Sigmoid colon (tissue), 7 donors: ENCODE measurements at places on chromosomes 7 and 10. TPM values are rescaled to one million over a fixed set of nuclear protein-coding genes. Genes with fewer than 3 reads are reported as not detected.
A peak's percentile ranks its signal among the peaks of the same experiment; 100 is the strongest.

The GNAT3 gene
- total RNA-seq, result not detected

The MYH16 gene
- not detected for total RNA-seq

The ITGB8 gene
- 21.2 TPM for total RNA-seq

The CHAT gene
- total RNA-seq, result not detected

GRCh38 chr10:3064423-3064822 lies 2.9 kb upstream of the PFKP start:
- DNase-seq, result no peak
- H3K4me1 ChIP-seq, result peaks cover 13% of the 10 kb centered on the region
- H3K36me3 ChIP-seq, result no peaks in the 10 kb centered on the region
- H3K27me3 ChIP-seq, result no peaks in the 10 kb centered on the region
- no peak overlapping the region for H3K27ac ChIP-seq
- H3K4me3 ChIP-seq, result no peak overlapping the region

DNA sequence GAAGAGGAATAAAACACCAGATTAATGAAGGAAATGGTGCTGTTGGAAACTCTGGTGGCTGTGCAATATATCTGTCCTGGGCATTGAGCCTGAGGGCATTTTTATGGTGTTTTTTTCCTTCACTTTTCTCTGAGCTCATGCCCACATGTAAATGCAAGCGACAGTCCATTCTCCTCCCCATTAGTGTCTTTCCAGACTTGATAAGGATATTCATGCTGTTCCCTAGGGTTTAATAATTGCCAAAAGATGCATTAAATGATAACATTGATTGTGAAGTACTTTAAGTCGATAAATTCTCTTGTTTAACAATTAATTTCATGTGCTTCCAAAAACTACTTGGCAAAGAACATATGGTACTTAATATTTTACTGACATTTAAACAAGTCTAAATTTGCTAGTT lies 384.7 kb downstream of the MDFIC start:
- H3K36me3 ChIP-seq, result no peaks in the 10 kb centered on the region
- no peaks in the 10 kb centered on the region for H3K4me1 ChIP-seq
- H3K4me3 ChIP-seq, result no peak overlapping the region
- no peak overlapping the region for H3K27ac ChIP-seq
- H3K27me3 ChIP-seq, result no peaks in the 10 kb centered on the region

DNA sequence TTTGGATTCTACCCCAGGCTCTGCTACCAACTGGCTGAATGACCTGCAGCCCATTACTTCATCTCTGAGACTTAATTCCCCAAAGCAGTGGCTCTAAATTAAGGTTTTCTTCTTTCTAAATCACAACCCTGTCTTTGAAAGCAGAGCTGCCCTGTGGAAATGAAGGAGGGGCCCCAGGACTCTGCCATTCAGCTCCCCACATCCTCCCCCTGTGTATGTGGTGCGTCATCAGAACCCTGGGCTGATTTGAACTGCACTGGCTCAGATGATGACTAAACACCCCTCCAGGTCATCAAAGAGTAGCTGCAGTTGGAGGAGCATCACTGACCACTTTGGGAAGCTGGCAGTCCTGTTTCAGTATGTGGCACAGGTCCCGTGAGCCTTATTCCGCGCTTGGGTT lies 46.6 kb downstream of the BPGM start:
- H3K4me3 ChIP-seq, result no peak overlapping the region
- H3K36me3 ChIP-seq, result no peaks in the 10 kb centered on the region
- no peaks in the 10 kb centered on the region for H3K27me3 ChIP-seq
- DNase-seq, result no peak
- peaks cover 50% of the 10 kb centered on the region for H3K4me1 ChIP-seq

GRCh38 chr10:99926925-99927720 lies 82.6 kb downstream of the DNMBP start:
- no peaks in the 10 kb centered on the region for H3K36me3 ChIP-seq
- peak; percentile 74 for DNase-seq
- peaks cover 46% of the 10 kb centered on the region for H3K4me1 ChIP-seq
- H3K27me3 ChIP-seq, result no peaks in the 10 kb centered on the region

GRCh38 chr10:11208243-11208642 lies 190.6 kb downstream of the CELF2 start:
- peaks cover 10% of the 10 kb centered on the region for H3K4me1 ChIP-seq
- no peaks in the 10 kb centered on the region for H3K27me3 ChIP-seq
- no peak overlapping the region for H3K27ac ChIP-seq
- no peaks in the 10 kb centered on the region for H3K36me3 ChIP-seq
- H3K4me3 ChIP-seq, result no peak overlapping the region
- no peak for DNase-seq

DNA sequence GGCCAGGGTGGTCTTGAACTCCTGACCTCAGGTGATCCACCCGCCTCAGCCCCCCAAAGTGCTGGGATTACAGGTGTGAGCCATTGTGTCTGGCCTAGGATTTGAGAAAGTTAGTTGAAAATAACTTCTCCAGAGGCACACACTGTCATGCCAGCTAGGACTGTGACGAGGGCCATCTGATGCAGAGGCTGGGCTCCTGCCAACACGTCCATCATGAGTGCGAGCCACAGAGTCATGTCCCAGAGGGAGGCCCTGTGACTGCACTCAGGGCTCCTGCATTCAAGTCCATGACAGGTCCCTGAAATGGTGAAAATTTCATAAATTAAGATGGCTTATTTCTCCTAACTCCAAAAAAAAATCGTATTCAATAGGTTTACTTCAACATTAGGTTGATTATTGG lies 17.1 kb downstream of the C10orf120 start:
- H3K27me3 ChIP-seq, result no peaks in the 10 kb centered on the region
- no peak for DNase-seq
- no peaks in the 10 kb centered on the region for H3K4me1 ChIP-seq
- no peak overlapping the region for H3K27ac ChIP-seq

GRCh38 chr7:105690325-105690945 lies 109.1 kb upstream of the EFCAB10 start:
- no peaks in the 10 kb centered on the region for H3K27me3 ChIP-seq
- peak overlapping the region; percentile 72 for H3K27ac ChIP-seq
- no peaks in the 10 kb centered on the region for H3K36me3 ChIP-seq
- DNase-seq, result peak; percentile 26
- H3K4me1 ChIP-seq, result no peaks in the 10 kb centered on the region

DNA sequence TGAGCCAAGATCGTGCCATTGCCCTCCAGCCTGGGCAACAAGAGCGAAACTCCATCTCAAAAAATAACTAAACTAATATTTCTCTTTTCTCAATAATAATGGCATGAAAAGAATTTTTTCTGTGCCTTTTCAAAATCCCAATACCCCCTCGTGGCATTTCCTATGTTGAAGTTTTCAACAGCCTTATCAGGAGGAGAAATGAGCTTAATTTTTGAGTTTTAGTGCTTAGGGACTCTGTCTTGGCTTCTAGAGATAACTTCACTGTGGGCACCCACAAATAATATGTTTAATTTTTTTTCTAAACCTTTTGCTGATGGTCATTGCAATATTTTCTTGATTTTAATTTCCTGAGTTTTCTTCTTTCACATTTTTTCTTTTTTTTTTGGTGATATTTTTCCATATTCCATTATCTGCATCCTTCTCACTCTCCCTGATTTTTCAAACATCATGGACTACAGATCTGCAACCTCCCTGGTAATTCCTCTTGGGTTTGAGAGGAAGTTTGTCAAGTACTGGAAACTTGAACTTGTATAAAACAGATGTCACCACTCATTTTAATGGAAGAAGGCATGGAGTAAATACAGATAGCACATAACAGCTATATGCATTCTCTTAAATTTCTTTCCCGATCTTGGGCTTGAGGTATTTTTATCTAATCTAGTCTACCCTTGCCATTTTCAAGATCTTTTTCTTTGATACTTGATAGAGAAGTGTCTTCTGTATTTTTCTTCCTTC lies 84.0 kb downstream of the KAT6B start:
- no peaks in the 10 kb centered on the region for H3K27me3 ChIP-seq
- no peak overlapping the region for H3K4me3 ChIP-seq
- H3K36me3 ChIP-seq, result no peaks in the 10 kb centered on the region
- H3K4me1 ChIP-seq, result no peaks in the 10 kb centered on the region
- peak overlapping the region; percentile 22 for H3K27ac ChIP-seq

DNA sequence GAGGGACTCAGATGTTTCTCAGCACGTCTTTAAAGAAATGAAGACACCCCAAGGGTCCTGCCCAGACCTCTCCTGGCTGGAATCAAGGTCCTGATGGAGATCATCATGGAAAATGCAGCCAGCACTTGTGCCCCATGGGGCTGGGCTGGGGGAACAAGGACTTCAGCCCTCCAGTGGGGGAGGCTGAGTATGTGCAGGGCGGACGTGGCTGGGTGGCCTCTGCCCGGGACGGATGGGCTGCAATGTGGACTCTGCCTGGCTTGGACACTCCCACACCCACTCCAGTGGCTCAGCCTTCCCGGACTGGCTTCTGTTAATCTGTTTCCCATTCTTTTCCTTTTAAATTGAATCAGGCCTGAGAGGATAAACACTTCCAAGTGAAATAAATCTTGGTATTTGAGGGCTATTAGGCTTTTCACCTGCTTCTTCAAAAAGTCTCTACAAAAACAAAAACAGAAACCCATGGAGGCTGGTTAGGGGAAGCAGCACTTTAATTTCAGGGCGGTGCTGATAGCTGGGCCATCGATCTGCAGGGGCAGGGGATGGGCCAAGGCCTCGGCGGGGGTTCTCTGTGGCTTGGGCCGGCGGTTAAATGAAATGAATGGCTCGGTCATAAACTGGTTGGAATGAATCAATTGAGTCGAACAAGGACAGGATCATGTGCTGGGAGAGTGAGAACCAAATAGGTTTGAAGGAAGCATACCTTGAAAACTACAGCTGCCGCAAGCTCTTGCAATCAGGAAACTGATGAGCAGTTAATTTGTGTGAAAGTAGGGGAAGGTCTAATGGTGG lies 51.4 kb downstream of the ADARB2 start:
- H3K4me3 ChIP-seq, result no peak overlapping the region
- no peak overlapping the region for H3K27ac ChIP-seq
- no peaks in the 10 kb centered on the region for H3K27me3 ChIP-seq
- peak; percentile 46 for DNase-seq
- H3K36me3 ChIP-seq, result no peaks in the 10 kb centered on the region

DNA sequence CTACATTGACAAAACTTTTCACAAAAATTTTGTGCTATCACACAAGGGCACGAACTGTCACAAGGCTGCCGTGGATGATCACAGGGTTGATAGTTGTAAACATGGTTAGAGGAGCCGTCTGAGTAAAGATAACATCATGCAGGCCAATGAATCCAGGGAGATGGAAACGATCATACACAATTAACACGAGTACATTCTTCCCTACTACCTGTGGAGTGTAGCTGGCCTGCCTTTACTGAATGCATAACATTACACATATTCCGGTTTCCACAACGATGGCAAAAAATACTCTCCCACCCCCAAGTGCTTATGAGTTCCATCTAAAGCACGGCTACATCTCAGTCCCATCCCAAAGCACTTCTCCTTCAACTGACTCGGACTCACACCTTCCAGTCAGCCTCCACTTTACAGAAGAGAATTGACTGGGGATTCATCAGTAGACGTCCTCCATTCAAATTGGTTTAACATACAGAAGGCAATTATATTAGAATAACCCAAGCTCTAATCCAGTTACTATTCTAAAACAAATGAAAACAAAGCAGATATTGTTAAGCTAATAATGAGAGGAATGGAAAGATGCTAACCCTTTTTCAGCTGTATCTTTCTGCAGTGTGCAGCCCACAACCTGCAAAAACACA lies 69.0 kb downstream of the EZH2 start:
- H3K27ac ChIP-seq, result no peak overlapping the region
- H3K27me3 ChIP-seq, result no peaks in the 10 kb centered on the region
- no peak for DNase-seq
- no peak overlapping the region for H3K4me3 ChIP-seq

GRCh38 chr10:3126741-3127346 lies 45.7 kb downstream of the PITRM1 start:
- peaks cover 14% of the 10 kb centered on the region for H3K4me1 ChIP-seq
- no peaks in the 10 kb centered on the region for H3K27me3 ChIP-seq
- no peaks in the 10 kb centered on the region for H3K36me3 ChIP-seq
- H3K27ac ChIP-seq, result no peak overlapping the region

DNA sequence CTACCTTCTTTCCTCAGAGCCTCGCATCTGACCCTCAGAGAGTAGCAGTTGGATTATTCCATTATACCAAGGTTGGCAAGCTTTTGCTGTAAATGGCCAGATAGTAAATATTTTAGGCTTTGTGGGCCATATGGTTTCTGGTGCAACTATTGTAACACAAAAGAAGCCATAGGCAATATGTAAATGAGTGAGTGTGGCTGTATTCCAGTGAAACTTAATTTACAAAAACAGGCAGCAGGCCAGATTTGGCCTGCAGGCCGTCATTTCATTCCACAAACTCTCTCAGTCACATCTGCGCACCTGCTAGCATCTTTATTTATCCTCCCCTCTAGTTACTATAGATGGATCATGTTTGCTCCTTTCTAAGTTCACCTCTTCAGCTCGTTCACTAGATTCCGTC lies 6.7 kb downstream of the ZNF518A start:
- H3K36me3 ChIP-seq, result peaks cover 84% of the 10 kb centered on the region
- H3K27me3 ChIP-seq, result no peaks in the 10 kb centered on the region
- DNase-seq, result no peak
- H3K4me3 ChIP-seq, result no peak overlapping the region
- no peak overlapping the region for H3K27ac ChIP-seq
